ENCODE measurements at places on chromosomes 7 and 10.

DNA sequence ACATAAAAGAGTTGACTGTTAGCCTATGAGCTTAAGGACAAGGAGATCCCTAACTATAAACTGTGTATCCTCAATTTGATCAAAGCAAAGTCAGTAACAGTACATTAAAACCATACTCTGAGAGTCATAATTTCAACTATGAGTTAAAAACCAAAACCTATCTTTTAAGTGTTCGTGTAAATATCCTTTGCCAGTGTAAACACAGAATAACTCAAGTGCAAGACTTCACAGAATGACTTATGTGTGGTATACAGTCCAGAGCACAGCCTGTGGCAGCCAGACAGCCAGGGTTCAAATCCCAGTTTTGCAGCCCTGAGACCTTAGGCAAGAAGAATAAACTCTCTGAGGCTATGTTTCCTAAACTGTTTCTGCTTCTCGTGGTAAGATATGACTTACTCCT lies 30.3 kb upstream of the NEBL start:
- DNase-seq: no peak

- no peak for DNase-seq
These were observed 613.2 kb downstream of the SDK1 start for GRCh38 chr7:3914051-3914775.

- DNase-seq: peak; percentile 36
These were observed 56.8 kb upstream of the SVIL start for GRCh38 chr10:29691564-29692072.

- DNase-seq: no peak
These were observed 94.0 kb downstream of the SORBS1 start for GRCh38 chr10:95467162-95467599.

DNA sequence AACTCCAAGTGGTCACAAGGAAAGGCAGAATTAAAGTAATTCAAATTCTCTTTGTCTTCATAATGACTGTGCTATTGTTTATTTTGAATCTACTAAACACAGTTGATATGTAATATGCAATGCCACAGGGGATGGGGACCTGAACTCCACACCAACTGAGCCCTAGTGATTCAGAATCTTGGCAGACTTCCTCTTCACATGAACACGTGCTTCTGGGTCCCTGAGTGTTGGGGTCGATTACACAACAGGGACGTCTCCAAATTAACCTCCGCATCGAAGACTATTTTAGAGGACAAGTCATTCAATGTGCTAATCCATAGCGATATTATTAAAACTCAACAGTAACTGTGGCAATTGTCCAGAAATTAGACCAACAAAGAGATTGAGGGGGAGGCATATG lies 95.3 kb upstream of the CARD11 start:
- no peak for DNase-seq

DNA sequence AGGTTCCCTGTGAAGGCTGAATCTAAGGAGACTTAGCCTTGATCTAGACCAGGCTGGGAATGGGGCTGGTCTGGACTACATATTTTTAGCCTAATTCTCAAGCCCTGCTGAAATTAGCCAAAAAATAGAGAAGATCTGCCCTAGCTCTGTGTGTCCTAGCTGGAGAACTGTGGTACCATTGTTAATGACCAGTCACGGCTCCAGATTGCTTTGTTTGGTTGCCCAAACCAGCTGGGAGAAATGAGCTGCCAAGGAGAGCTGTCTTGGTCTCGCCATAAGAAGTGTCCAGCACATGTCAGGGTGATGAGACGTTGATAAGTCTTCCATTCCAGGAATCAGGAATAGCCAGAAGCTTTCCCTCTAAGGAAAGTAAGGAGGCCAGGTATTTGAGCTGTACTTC lies 20.7 kb downstream of the GBX1 start:
- no peak for DNase-seq

GRCh38 chr10:95741807-95742467 lies 14.0 kb upstream of the ENTPD1 start:
- DNase-seq: no peak

DNA sequence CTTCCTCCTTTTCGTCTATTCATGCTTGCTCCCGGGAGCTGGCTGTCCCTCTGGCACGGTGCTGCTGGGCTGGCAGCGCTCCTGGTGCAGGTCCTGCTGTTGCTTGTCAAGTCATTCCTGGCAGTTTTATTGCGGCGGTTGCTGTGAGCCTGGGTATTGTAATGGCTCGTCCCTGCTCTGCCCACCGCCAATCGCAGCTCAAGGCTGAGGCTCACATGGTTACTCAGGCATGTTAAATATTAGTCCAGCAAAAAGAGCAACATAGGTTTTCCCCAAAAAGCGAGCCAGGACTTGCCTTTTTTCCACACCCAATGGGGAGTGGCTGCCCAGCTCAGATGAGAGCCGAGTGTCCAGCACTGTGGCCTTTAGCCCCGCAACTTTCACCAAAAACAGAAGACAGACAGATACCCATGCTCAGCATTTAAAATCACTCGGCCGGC lies 492.9 kb upstream of the FOXK1 start:
- no peak for DNase-seq

- DNase-seq: no peak
These were observed 486 bp downstream of the CACNA2D1 start for GRCh38 chr7:82443036-82443546.

GRCh38 chr10:25565570-25565969 lies 368.5 kb upstream of the MYO3A start:
- DNase-seq: peak; percentile 8

- no peak for DNase-seq
These were observed 32.1 kb downstream of the ARMC3 start for GRCh38 chr10:22959950-22960349.

DNA sequence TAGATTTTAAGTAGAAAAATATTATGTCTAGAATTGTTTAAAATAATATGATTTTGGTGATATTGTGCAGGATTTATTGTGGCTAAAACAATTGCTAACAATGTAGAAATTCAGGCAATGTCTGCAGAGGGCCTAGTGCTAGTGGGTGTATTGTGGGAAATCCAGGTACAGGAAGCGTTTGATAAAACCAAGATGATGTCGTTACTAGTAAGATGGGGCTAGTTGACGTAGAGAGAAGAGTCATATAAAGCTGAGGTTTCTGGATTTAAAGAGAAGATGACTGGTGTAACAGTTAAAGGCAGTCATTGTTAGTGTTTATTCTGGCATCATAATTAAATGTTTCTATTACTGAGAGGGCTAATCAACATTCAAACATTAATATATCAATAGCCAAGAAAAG lies 43.5 kb downstream of the ADK start:
- no peak for DNase-seq

DNA sequence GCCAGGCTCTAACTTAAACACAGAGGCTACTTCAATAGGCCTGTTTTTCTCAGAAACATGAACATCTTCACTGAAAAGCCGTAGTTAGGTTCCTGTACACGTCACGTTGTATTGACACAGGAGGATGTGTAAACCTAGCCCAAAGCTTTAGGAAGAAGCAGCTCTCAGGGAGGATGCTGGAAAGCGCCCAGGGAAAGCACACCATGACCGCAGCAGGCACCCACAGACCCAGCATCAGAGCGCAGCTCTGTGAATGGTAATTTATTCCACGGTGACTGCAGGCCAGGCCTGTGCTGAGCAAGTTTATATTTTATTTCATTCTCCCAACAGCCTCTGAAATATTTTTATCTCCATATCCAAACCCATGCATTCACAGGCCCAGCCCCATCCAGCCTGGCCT lies 51.1 kb downstream of the ASB13 start:
- DNase-seq: no peak

DNA sequence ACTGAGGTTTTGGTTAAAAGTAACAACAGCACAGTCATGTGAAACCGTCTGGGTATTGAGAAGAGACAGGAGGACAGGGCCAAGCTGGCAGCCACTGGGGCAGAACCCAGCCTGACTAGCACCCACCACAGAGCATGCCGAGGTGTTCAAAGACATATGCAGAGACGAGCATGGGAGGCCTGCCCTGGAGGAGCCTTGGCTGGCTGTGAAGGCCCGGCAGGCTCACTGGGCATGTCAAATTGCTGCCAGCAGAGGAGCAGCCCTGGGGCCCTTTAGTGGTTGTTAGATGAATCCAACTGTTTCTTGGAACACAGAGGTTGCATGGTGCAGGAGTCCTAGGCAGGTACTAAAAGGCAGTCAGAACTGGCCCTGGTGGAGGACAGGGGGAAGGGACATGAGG lies 5.0 kb upstream of the GDF2 start:
- DNase-seq: no peak

DNA sequence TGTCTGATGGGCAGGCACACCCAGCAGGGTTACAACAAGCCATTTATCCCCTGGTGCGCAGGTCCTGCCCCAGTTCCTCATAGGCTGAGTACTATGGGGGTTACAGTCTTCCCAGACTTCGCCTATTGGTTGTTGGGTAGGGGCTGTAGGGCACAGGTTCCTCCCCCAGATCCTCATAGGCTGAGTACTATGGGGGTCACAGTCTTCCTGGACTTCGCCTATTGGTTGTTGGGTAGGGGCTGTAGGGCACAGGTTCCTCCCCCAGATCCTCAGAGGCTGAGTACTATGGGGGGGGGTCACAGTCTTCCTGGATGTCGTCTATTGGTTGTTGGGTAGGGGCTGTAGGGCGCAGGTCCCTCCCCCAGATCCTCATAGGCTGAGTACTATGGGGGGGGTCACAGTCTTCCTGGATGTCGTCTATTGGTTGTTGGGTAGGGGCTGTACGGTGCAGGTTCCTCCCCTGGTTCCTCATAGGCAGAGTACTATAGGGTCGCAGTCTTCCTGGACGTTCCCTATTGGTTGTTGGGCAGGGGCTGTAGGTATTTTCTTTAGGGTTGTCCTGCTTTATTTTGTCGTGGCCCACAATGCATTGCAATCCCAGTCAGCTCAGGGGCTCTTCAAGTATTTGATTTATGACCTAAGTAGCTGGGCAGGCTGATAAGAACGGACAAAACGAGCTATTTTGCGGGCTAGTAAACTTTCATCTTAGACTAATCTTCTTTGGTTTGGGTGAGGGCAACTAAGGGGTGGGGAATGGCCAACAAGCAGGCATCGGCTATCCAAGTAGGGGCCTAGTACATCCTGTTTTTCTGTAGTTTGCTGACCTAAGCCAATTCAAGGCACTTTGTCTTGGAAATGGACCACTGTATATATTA lies 3.4 kb downstream of the LRRC27 start:
- peak; percentile 60 for DNase-seq

DNA sequence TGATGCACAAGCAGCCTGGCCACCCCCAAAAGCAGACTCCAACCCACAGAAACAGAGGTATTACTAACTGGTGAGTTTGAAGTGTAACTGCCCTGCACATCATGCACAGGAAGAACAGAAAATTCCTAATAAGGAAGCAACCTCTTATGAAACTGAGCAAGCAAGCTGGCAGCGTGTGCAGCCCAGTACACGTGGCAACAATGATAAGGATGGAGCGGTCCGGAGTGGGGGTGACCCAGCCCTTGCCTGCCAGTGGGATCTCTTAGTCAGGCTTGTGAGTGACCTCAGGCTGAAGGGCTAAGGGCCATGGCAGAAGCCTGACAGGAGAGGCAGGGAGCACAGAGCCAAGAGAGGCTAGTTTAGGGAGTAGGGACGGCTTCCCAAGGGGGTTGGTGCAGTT lies 22.1 kb upstream of the AOAH start:
- no peak for DNase-seq

DNA sequence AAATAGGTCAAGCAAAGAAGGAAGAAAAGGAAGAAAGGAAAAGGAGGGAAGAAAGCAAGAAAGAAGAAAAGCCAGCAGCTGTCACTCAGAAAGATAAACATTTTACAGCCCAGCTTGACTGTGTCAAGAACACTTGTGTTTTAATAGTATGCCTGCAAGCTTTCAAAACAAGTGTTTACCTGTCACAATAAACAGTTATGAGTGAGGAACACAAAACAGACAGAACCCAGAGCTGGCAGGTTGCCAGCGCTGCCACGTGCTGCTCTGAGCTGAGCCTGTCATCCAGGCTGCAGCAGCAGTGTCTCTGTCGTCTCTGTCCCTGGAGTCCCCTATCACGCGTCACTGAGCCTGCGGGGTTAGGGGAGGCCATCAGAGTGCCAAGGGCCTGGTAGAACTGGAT lies 827.6 kb upstream of the AUTS2 start:
- DNase-seq: peak; percentile 43

- no peak for DNase-seq
These were observed 19.8 kb downstream of the TSPAN14 start for GRCh38 chr10:80473692-80474596.

DNA sequence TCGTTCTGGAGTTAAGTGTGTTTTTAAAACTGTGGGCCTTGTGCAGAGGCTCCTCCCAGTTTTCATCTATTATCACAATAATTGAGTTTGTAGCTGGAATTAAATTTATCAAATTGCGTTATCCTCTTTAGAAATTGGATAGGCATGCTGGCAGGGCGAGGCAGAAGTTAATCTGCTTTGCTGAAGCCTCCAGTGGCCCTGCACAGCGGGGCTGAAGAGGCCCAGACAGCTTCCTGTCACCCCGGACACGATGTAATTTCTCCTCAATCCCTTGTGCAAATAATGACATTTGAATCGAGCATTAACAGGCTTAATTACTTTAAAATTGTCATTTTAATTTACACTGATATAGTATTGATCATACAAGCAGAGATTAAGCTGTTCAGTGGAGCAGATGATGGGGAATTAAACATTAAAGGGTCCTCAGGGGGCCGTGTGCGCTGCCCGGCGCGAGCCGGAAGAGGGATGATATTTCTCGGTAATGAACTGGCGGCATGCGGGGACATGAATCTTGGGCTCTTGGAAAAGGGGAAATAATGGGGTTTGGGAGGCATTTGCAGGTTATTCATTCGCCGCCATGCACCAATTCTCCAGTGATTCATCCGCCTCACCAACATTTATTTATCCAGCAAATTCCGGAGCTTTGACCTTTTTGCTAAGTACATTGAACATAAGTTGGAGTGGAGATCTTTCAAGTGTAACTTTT lies 118.5 kb downstream of the NKX6-2 start:
- peak; percentile 81 for DNase-seq

DNA sequence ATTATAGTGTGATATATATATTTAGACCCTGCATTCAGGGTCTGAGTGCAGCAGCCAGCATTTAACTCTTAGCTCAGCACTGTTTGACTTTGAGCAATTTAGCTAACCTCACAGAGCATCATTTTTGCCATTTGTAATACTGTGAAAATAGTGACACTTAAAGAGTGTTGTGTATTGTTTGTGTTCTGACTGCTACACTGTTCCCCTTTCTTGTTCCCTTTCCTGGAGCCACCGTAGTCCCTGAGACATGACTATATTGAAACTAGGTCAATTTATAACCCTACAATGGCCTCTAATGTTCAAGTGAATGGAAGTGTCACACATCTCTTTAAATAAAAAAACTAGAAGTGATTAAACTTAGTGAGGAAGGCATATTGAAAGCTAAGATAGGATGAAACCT lies 20.3 kb upstream of the CD36 start:
- no peak for DNase-seq

DNA sequence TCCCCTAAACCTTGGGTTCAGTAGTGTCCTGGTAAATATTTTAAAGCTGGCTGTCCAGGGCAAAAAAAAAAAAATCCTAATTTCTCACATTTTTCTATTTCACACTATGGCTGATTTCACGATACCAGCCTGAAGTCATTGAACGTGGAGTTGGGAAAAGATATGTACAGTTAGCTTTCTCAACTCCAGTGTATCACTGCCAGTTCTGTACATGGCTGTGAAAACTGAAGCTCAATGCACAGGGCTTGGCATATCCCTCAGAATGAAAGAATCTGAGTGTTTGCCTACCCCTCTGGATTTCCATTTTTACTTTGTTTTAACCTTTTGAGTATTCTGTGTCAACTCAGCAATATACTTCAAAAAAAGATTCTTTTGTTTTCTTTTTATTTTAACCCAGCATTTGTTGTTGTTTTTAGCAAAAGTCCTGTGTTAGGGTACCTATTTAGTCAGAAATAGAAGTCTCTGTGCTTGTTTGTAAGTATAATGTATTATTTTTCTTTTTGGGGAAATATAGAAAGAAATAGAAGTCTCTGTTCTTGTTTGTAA lies 274.5 kb downstream of the ADK start:
- DNase-seq: no peak

GRCh38 chr7:70525991-70526390 lies 606.0 kb upstream of the GALNT17 start:
- DNase-seq: no peak
